ENCODE measurements at places on chromosomes 16 and 17.

- DNase-seq, result no peak
These were observed 31.6 kb upstream of the LRRC37A3 start for GRCh38 chr17:64950871-64951270.

DNA sequence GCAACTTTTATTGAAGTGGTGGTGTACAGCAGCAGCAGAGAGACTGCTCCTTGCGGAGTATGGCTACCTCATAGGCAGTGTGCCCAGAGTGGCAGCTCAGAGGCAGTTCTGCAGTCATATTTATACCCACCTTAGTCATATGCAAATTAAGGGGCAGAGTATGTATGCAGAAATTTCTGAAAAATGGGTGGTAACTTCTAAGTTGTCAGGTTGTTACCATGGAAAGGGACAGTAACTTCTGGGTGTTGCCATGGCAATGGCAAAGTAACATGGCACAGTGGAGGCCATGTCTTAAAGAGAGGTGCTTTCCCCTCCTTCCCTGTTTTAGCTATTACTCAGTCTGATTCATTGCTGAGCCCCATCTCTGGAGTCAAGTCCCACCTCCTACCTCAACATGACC, 53.4 kb downstream of the MEOX1 start:
- DNase-seq, result no peak

GRCh38 chr17:62109378-62109902, 44.4 kb upstream of the MED13 start:
- DNase-seq, result peak; percentile 56

DNA sequence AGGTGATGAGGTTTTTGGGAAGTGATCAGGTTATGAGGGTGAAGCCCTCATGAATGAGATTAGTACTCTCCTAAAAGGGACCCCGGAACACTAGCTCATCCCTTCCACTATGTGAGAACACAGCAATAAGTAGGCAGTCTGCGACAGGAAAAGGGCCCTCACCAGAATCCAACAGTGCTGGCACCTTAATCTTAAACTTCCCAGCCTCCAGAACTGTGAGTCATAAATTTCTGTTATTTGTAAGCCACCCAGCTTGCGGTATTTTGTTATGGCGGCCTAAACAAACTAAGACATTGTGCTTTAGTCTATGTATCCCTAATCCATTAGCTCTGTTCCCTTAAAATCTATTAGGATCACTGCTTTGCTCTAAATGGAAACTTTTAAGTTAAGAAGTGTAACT, 8.5 kb downstream of the SLFN12 start:
- no peak for DNase-seq

- DNase-seq, result no peak
These were observed 1.4 kb upstream of the TENT4B start for GRCh38 chr16:50151756-50152155.

DNA sequence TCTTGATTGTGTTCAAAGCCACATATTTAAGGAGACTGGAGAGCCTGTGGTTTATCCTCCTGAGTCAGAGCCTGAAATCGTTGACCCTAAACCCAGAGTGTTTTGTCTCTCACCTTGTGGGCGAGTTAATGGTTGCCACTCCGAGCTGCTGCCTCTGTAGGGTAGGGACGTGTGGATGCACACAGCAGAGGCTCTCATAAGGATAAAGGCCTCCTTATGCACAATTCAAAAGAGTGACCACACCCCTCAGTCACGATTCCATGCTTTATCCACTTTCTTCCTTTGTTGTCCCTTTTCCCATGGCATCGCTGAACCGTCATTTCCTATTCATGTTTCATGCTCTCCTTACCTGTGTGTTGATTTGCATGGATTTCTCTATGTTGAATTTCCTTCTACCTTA, 805.0 kb upstream of the RBFOX1 start:
- DNase-seq, result no peak

DNA sequence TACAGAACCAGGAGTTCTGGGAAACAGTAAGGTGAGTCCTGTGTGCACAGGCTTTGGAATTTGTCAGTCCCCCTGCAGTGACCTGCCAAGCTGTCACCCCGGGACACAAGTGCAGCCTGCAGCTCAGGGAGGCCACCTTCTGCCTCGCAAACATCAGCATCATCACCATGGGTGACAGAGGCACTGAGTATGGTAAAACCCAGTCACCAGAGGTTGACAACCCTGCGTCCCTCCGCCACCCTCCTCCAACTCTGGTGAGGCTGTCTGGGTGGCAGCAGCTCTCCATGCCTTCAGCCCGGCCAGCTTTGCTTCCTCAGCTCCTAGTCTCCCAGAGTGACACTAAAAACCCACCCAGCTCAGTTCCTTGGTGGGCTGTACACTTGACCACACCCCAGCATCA, 221.0 kb downstream of the CPPED1 start:
- no peak for DNase-seq

- DNase-seq, result no peak
These were observed 4.4 kb upstream of the FOXJ1 start for GRCh38 chr17:76145231-76146052.

GRCh38 chr17:73870473-73870872, 226.2 kb upstream of the SDK2 start:
- no peak for DNase-seq

DNA sequence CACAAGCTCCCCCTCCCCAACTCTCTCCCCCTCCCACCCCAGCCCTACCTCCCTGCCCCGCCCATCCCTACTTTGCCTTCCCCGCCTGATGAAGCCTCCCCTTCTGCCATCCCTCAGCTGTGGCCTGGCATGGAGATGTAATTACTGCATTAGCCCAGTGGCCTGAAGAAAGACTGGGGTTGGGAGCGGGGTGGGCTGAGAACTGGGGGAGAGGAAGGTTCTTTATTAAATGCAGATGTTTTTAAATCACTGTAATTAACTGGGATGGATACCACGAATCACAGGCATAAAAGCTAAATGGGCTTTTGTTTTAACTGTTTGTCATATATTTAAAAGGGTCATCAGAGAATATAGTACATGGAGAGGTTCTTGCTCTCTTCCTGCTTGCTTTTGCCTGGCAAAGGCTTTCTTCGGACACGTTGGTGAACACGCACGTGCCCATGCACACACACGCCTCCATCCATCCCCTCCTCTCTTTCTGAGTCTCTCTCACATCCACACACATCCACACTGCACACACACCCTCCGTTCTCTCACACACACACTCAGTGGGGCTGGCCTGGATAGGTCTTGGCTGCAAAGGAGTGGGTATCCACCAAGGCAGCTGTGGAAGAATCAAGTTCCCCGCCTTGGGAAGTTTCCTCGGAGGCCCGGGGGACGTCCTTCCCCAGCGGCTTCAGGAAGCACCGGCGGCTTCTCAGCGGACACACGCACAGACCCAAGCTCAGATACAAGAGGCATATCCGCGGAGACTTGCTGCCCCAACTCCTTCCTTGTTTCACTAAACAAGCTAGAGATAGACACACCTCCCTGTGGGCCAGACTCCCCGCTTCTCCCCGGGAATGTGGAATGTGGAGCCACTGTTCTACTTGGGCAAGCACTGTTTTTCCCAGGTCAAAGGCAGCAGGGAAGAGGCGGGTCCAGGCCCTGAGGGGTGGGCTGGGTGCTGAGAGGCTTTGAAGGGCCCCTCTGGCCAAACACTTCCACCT, 27.4 kb upstream of the TNRC6C start:
- no peak for DNase-seq

DNA sequence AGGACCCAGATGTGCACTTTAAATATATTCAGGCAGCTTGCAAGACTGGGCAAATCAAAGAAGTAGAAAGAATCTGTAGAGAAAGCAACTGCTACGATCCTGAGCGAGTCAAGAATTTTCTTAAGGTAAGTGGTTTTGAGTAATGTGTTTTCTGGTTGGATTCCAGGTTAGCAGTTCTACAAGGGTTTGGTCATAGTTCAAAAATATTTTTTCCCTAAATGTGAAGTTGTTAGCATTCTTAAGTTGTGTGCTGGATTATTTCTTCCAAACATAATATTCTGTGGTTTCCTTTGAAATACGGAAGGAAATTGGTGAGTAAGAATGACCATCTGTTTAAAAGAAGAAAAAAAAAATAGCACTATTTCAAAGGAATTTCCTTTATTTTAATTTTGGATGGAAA, 38.4 kb downstream of the PTRH2 start:
- peak; percentile 81 for DNase-seq

DNA sequence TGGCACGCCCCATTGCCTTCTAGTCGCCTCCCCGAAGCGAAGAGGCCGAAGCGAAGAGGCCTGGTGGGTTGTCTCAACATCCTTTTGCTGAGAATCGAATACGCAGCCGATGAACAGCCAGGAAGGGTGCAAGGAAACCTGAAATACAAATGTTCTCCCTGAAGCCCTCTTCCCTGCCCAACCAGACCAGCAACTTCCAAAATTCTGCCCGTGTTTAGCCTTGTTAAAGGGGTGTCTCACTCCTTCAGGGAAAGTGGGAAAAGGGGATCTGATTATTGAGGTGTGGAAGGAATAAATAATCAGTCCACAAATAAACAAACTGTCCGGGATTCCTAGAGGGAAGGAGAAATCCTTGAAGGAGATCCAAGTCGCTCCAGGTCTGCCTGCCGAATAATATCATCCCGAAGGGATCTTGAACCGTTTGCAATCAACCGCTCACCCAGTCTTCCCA, 1.4 kb upstream of the FOXC2 start:
- DNase-seq, result no peak

DNA sequence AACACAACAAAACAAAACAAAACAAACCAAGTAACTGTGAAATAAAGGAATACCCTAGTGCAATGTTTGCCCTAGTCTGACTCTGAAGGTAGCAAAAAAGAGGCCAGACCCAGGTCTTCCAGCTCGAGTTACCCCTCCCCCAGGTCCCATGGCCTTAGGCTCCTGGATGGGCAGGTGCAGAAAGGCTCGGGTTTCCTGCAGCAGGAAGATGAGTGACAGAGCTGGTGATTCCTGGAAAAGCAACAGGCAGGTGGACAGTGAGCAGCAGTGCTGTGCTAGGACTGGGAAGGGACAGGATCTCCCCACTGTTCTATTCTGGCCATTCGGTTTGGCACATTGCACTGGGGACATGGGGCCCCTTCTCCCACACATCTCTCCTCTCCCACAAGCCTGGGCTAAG, 42.9 kb upstream of the MRTFB start:
- DNase-seq, result no peak

GRCh38 chr17:1729966-1730325, 5.4 kb downstream of the WDR81 start:
- no peak for DNase-seq

- no peak for DNase-seq
These were observed 11.2 kb downstream of the CDK5RAP3 start for GRCh38 chr17:47982091-47982617.

DNA sequence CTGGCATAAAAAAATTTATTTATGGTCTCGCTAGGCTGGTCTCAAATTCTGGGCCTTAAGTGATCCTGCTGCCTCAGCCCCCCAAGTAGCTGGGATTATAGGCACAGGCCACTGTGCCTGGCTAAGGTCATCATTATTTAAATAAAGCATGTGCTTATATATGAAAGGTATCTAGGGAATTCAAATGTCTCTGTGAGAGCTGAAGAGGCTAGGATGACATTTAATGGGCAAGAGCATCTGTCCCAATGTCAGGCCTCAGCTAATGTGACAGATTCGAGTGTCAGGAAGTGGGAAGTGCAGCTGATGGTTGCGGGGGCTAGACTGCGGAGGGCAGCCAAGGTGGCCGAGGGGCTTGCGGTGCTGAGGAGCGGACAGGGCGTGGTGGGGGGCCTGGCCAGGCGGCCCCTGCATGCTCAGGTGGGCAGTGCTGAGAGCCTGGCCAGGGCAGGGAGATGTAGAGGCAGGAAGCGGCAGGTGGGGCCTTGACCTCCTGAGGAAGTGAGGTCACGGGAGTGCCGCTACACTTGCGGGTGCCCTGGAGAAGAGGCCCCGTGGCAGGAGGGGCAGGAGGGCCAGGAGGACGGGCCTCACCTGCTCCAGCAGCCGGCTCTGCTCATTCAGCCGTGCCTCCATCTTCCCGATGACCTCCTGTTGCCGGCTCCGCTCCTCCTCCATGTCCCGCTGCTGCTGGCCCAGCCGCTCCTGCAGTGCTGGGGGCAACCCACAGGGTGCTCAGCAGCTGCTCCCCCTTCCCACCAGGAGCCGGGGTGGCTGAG, 12.6 kb upstream of the MRPL38 start:
- DNase-seq, result no peak

DNA sequence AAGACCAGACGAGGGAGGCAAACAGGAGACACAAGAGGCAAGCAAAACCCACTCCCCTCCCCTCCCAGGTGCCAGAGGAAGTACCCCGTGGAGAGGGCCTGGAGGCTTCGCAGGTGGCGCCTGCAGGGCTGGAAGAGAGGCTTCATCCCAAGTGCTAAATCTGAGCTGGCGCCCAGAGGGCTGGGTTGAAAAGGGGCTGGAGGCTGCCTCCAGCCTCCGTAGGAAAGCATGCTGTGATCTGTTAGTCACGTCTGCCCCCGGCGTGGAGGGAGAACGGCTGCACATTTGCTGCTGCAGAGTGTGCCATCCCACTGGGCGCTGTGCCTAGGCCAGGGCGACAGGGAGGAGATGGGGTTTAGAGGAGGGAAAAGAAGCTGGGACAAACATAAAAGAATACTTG, 16.9 kb downstream of the RPH3AL start:
- no peak for DNase-seq

- no peak for DNase-seq
These were observed 83.5 kb downstream of the MARCHF10 start for GRCh38 chr17:62724398-62725146.

- no peak for DNase-seq
These were observed 13.5 kb downstream of the SLC46A1 start for GRCh38 chr17:28392491-28392890.

DNA sequence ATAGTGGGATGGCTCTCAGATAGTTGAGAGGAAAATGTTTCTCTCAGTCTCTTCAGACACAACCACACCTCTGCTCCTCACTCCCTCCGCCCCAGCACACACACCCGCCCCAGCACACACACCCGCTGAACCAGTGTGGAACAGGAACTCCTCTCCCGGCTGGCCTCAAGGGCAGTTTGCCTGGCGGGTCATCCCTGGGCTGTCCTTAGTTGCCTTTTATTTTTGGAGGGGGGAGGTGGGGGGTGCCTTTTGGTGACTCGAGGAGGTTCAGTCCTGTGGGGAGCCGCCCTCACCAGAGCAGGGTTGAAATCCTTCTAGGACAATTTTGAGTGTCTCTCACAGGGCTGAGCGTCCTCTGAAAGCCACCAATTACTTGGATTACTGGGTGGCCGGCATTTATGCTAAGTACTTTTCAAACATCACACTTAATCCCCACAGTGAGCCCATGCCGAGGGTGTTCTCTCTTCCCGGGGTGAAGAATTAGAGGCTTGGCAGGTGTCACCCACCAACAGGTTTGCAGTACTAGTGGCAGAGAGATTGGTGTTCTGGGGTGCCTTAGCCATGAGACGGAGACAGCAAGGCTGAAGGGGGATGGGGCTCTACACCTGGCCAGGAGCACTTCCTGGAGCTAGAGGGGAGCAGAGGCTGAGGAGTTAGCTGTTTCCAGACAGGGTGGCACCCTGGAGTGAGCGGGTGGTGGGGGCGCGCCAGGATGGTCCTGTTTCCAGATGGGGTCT, 2.8 kb downstream of the RASD1 start:
- no peak for DNase-seq

GRCh38 chr17:28272166-28272565, 46.8 kb upstream of the TMEM97 start:
- no peak for DNase-seq
